ENCODE measurements at places on chromosomes 7 and 10.

GRCh38 chr10:116098411-116099022 is 174.5 kb downstream of the GFRA1 start:
- no peak for DNase-seq

DNA sequence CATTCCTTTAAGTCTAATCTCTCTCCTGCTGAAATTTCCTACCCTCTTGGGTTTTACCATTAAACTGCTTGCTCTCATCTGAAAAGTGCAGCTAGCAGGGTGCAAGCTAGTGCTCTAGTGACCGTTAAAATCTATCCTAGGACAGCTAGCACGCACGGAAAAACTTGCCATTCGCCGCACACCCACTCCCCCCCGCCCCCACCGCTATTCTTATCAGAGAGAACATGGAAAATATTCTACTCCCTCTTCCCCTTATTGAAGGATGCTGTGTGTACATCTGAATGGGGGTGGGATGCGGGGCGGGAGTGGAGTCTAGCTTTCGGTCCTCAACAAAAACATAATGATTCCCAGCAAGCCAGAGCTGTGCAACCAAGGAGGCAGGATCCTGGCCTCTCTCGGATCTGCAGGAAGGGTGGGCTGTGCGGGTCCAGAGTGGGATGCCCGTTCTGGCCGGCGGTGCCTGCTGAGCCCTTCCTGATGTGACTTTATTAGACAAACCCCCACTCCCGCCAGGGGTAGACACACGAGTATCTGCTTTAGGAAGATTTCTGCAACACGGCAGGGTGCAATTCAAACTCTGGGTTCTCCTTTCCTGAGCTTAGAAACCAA is 1.1 kb upstream of the ADRA2A start:
- DNase-seq, result no peak

DNA sequence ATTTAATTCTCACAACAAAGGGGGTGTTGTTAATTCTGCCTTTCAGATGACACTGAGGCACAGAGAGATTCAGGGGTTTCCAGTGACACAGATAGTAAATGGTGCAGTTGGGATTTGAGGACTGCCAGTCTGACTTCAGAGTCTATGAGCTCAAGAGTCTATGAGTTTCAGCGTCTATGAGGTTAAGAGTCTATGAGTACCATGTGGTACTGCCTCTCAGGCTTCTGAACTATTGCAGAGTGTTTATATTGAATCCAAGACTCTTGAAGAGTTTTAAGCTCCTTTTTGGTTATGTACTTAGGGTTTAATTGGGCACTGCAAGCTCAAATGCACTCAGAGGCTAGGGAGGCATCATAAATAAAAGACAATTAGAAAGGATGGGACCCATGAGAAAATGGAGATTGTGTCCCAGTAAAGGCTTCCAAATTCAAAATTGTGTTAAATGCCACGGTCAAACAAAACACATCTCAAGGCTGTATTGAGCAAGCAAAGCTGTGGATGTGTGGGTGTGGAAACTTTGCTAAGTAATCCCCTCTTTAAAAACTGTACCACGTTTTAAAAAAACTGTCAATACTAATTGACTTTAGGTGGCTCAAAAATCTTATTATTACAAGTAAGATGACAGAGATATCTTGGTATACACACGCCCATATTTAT is 123.9 kb upstream of the FAM171A1 start:
- no peak for DNase-seq

- no peak for DNase-seq
Observed at GRCh38 chr7:7639847-7640220, 718 bp upstream of the UMAD1 start.

- no peak for DNase-seq
Observed at GRCh38 chr10:53009961-53010907, 237.7 kb upstream of the MBL2 start.

GRCh38 chr10:123761038-123761428 is 94.9 kb downstream of the GPR26 start:
- DNase-seq, result no peak

DNA sequence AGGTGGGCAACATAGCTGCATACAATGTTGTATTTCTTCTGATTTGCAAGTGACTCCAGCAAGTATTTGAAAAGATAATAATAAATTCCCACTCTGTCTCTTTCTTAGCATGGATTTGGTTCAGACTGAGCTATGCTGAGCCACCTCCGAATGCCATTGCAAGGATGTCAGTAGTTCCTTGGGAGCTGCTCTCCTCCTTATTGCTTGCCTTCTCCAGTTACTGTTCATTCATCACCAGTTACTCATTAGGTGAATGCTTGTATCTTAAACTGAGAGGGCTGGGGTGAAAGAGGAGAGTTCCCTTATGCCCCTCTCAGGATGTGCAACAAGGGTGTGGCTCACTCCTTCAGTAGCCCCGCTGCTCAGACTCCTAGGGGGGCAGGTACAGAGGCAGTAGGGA is 78.4 kb upstream of the PRKAR2B start:
- no peak for DNase-seq

DNA sequence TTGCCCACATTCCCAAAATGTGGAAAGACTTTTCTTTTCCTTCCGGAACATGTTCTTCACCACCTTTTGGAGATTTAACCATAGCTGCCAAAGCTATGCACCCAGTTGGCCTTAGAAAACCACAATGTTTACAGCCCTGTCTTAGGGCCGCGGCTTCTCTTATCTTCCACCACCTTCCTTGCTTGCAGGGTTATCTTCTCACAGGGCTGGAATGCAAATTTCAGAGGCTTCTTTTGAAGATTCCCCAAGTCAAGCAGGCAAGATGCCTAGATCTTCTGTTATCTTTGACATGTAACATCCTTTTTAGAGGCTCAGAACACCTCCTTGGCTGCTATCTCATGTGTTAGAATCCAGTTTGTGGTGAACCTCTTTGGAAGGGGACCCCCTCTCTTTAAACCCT is 11.1 kb downstream of the KCTD7 start:
- no peak for DNase-seq

GRCh38 chr7:111083413-111083812 is 7.5 kb upstream of the LRRN3 start:
- DNase-seq, result no peak

DNA sequence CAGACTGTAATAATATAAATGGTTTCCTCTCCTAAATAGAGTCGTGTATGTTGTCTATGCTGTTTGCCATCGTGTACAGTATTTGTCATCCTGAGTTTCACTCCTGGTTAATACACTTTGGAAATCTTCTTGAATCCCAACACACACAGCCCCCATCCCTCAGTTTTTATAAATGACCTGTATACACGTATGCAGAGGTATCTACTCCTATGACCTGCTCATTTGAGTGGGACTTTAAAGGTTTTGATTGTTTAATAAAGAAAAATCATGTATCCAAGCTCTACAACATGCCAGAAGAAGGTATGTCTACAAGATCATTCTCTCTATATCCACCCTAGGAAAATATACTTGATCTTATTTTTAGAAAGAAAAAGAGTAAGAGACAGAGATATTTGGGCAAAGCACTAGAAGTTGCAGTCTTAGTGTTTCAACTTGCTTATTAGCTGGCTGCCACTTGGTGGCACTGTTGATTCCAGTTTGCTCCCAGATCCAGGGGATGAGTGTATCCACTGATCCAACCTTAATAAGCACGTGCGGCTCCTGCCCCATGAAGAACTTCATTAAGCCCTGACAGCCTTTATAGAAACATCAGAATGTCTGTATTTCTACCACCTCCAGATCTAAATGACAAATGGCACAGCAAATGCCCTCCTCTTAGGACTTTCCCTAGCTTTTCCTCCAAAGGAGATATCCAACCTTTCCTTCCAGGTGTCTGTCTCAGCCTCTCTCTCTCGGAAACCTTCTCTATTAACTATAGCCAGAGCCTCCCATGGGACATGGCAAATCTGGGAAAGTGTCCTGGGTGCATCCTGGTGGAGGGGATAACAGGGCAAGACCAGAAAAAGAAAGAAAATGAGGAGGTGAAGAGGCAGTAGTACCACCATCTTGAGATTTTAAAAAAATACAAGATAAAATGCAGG is 181.6 kb upstream of the NEBL start:
- DNase-seq, result no peak

DNA sequence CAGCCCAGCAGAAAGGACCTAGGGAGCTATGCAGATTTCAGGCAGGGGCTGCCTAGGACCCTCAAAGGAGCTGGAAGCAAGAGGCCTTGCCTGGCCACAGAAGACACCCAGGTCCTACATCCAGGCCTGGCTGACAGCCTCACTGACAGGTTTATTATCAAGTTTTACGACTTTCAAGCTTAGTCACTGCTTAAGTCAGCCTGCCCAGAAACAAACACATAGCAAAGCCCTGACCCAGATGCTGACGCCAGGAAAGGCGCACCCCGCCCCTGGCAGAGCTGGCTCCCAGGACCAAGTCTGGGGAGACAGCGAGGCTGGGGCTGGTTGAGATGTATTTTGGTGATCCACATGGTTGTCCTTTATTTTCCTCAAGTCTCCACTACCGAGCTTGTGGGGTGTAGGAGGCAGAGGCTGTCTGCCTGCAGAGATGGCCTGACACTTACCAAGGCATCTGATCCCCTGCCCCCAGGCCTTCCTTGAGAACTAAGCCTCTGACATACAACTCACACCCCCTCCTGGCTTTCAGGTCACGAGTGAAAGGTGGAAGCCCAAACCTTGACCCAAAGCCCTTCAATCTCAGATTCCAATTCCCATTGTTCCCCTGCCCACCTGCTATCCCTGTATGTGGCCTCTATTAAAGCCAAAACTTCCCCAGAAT is 80.7 kb upstream of the EMX2 start:
- DNase-seq, result no peak

DNA sequence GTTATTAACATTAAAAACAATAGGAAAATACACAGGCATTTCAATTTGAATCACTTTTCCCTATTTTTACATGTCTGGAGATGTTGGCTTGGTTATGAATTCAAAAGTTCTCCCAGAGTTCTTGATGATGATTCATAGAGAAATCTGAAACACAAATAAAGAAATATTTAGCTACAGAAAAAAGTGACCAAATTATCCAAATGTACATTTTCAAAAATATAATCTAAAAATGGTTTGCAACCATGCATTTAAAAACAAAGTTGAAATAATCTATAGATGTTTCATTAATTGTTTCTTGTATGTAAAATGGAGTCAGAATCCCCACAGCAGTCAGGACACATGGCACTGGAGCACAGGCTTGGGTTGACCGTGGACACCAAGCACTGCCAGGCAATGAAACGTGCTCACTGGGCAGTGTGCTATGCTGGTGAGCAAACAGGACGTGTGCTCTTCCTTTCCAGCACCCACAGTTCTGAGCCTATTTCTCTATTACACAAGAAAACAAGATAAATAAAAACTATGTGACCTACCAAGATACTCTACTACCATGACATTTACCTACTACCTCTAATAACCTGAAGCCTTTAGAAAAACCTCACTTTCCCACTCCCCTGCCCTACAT is 44.1 kb upstream of the PTPRN2 start:
- DNase-seq, result no peak

DNA sequence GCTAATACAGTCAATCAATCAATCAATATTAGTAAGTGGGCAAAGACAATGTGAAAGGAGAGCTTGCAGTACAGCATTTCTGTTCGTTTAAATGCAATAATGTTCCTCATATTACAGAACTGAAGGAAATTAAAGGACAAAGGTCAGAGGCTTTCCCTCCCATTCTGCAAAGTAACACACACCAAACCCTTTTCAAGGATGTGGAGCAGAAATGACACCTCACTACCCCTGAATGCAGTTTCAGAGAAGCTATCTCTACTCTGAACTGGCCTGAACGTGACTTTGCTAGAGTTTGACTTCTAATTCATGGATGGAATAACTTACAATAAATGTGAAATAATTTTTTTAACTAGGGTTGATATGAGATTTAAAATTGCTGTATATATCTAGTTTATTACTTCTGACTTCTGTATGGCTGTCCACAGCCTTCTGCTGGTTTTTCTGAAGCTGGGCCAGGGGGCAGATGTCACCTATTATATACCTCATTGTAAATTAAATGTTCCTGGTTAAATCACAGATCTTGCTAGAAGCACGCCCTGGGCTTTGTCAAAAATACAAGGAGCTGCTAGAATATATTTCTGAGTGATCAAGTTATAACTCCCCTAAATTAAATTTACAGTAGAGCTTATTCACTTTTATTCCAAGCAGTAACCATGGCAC is 156.9 kb upstream of the C7orf33 start:
- no peak for DNase-seq

GRCh38 chr7:158327571-158328180 is 259.9 kb downstream of the PTPRN2 start:
- DNase-seq, result no peak

- DNase-seq, result no peak
Observed at GRCh38 chr7:48262606-48263310, 91.5 kb downstream of the ABCA13 start.

DNA sequence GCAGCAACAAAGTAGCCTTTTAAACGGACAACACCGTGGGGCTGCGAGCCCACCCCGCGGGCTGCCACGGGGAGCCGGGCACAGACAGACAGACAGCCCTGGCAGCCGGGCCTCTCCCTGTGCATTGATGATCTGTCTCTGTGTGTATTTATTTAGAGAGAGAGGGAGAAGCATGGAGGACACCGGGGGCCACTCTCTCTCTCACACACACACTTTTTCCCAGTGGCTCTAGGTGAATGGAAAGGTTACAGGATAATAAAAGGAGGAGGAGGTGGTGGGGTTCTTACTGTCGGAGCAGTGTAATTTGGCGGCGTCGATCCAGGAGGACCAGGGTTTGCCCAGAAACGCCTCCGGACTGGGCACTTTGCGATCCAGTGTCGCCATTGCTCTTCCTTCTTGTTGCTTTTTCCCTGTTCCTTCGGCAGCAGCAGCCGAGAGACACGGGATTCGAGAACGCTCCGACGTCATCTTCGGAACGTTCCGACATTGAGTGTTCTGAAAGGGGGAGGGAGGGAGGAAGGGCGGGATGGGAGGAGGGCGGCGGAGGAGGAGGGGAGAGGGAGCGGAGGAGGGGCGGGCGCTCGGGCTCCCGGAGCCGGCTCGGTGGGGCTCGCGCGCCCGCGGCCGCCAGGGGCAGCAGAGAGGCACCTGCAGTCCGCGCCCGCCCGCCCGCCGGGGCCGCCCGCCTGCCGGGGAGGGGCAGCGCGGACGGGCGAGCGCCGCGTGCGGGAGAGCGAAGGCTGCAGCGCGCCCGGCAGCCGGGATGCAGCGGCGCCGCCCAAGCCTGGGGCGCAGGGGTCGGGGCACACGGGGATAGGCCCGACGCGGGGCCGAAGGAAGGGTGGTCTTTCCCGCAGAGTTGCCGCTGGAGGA is at the start of gene ATXN7L1:
Gene ATXN7L1, minus strand, starts transcription at position 509 of the 873 bp plus-strand sequence. Its CDS starts 41 bp downstream, at position 468.
- DNase-seq, result peak; percentile 76

DNA sequence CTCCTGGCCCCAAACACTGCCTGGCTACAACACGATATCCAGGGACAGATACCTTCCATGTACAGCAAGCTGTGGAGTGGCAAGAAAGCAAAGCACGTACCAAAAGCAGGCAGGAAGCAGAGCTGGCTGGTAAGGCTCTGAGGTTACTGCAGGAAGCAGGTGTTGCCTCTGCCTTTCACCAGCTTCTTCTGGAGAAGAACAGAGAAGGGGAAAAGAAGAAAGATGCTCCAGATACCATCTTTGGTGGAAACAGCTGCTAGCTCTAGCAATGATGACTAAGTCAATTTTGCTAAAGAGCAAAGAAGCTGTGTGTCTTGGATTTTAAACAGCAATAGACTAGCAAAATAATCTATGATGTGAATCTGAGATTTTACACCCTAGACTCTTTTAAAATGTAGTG is 34.9 kb upstream of the PRSS1 start:
- no peak for DNase-seq

Data from activated CD4-positive, alpha-beta T cell treated with anti-CD3 and anti-CD28 coated beads, Interleukin-2, amount 50 U/mL, for 24 hours (primary cell).